ENCODE measurements at places on chromosomes 1 and 21.
A peak's percentile ranks its signal among the peaks of the same experiment; 100 is the strongest.

DNA sequence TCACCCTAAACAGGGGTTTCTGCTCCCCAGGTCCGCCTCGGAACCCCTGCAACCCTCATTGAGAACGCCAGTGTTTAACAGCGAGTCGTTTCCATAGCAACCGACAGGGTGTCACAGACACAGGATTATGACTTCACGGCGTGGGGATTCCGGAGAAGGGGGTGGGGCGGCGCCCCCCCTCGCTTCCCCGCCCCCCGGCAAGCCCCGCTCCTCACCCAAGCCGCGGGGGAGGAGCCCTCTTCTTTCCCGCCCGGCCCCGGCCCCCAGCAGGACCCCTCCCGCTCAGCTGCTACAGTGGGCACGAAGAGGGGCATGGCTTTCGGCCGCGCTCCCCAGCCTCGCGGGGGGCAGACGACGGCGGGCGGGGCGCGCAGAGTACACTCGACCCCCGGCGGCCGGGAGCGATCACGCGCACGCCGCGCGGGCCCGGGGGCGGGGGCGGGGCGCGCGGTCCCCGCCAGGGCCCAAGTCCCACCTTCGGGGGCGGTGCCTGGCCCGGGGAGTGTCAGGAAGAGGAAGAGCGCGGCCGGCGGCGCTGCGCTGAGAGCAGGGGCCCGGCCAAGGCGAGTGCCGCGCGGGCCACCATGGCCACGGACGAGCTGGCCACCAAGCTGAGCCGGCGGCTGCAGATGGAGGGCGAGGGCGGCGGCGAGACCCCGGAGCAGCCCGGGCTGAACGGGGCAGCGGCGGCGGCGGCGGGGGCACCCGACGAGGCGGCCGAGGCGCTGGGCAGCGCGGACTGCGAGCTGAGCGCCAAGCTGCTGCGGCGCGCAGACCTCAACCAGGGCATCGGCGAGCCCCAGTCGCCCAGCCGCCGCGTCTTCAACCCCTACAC is at the start of gene EFHD2:
EFHD2 (plus strand) TSS at position 501 of the 835 bp plus-strand sequence; CDS start at position 585, 84 bp downstream.
- DNase-seq: peak; percentile 74

GRCh38 chr1:215529571-215529970 is 37.5 kb upstream of the KCTD3 start:
- DNase-seq: no peak

DNA sequence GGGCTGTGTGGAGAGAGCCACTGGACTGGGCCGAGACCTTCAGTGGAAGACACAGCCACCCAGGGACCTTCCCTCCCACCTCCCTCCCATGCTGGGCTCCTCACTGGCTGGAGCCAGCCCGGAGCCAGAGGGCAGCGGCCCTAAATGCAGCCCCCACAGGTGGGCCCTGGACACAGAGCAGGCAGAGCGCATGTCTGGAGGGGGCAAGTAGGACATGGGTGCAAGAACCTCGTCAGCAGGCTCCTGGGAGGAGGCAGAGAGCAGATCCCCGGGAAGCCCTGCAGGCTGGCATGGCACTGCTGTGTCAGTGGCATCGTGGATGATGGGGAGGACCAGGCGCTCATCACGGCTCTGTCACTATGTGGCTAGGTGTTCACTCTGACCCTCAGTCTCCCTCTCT is 45.7 kb downstream of the DMRTB1 start:
- no peak for DNase-seq

DNA sequence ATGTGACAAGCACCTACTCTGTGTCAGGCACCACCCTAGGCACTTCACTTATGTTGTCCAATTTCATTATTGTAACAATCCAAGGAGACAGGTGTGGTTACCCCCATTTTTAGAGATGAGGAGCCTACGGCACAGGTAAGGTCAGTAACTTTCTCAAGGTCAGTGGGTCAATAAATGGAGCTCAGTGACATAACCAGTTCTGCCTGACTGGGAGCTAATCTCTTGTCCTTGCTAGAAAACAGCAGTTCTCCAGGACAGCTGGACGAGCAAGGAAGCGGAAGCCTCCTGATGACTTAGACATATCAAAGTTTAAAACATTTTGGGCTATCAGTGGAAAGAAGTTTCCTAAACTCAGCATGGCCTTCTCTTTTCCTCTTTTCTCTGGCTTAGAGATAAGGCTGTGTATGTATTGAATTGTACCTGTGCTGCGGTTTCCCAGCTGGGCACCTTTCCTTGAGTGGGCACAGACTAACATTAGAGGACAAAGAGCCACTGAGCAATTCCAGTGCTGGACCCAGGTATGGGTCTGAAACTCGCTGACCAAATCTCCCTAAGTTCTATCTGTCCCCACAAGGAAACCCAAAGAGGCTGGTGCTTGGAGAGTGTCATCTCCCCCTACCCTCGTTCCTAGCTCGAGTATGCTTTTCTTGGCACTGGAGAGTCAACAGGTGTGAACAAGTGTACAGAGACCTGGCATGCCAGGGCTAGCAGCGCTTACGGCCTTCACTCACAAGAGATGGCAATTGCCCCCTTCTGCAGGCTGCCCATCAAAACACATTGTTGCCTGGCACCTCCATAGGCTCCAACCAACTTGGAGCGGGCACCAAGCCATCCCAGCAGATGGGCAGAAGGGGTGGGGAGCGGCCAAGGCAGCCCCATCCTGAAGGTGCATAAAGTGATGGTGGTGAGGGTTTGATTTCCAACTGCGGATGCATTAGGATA is 456.1 kb upstream of the PROX1 start:
- no peak for DNase-seq

GRCh38 chr1:115330480-115331013 is 7.5 kb downstream of the NGF start:
- peak; percentile 69 for DNase-seq

DNA sequence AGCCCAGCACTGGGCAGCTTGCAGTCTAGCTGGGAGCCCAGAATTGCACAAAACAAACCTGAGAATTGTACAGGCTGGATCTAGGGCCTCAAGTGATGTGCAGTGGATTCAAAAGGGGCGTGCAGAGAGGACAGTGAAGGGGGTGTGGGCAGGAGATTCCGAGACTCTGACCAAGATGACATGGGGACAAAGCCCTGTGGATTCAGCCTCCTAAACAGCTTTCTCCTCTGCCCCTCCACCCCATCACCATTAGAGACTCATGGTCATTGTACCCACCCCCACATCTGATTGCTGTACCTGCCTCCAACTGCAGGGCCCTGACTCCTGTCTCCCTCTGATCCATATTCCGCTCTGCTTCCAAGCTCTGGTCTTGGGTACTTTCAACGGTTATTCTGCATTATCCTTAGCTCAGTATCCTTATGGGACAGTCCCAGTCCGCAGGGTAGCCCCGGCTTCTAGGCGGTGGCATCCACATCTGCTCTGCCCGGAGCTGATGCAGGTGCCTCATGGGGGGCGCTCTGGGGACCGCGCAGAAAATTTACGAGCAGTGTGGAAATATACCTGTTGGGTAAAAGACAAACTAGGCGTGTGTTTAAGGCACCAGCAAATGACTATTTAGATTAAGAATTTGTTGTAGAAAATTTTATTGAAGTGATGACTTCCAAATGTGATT is 1.7 kb upstream of the BMP8A start:
- no peak for DNase-seq

- DNase-seq: no peak
These were observed 234.6 kb downstream of the USP25 start for GRCh38 chr21:15964236-15964855.

DNA sequence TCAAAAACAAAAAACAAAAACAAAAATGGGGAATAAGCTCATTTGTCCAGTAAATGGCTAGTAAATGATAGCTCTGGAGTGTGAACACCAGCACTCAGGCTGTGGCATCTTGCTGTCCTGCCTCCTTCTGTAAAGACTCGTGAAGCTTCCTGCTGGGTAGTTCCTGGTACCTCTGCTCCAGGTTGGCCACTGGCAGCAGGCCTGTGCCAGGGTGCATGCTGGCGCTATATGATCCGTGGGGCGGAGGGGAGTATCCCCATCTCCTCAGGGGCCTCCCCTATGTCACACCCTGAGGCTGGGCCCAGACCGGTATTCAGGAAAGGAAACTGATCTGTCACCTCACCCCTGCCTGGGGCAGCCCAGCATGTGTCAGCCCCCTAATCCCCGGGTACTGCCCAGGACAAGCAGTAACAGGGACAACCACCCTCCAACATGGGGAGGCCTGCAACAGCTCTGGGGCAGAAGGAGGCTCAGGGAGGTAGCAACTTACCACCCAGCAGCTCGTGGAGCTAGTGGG is 14.1 kb downstream of the ALPL start:
- no peak for DNase-seq

DNA sequence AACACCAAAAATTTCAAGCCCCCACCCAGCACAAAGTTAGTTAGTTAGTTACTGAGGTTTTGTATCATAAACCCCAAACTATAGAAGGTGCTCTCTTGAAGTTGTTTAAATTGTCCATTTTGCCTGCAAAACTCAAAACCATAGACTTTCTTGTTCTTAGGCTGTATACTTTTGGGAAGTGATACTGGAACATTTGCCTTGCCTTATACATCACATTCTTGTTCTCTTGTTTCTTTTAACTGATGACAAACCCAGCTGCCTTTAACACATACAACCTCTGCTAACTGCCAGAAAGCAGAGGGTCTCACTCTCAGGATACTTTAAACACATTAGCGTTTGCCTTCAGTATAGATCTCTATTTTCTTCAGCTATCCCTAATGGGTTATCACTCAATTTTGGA is 570.5 kb downstream of the MRPL39 start:
- DNase-seq: no peak

DNA sequence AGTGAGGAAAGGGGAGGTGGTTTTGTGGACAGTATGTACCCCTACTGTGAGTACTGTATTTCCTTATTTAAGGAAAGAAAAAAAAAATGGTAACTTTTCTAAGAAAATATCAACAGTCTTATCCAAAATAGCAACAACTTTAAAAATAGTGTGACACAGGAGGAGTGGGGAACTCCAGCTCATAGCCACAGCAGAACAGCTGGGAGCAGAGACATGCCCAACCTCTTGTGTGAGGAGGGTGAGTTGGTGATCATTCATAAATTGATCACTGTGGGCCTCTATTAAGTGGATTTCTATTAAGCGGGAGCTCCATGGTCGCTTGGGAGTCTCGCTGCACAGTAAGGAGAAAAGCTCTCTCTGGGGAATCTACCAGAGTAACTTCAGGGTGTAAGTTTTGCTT is 158.8 kb upstream of the DUSP10 start:
- no peak for DNase-seq

DNA sequence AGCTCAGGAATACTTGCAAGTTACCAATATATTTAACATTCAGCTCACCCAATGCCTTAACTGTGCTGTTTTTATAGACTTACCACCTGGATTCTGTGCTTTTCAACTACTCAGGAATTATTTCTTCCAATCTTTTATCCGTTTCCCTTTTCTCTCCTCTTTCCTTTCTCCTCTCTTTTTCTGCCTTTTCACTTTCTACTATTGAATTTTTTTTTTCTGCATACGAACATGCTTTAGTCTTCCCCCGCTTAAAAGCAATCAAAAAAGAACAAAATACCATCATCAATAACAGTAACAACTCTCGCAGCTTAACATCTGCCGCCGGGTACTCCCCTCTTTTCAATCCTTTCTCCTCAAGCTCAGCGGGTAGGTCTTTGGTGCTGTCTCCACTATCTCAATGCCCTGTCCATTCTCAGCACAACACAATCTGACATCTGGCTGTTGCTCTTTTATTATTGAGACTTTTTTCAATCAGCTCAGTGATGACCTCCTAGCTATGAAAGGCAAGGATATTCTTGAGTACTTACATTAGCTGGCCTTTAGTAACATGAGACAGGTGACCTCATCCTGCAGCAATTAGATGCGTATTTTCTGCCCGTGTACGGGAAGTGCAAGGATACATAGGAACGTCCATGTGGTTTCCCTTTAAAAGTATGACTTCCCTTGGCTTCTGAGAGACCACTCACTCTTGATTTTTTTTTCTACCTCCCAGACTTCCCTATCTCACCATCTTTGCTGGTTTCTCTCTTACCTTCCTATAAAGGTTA is 40.2 kb upstream of the SIPA1L2 start:
- DNase-seq: no peak

- no peak for DNase-seq
These were observed 25.3 kb downstream of the PIK3C2B start for GRCh38 chr1:204469304-204469703.

GRCh38 chr1:10143961-10144485 is 66.3 kb upstream of the KIF1B start:
- no peak for DNase-seq

GRCh38 chr1:211370669-211371068 is 44.0 kb downstream of the TRAF5 start:
- DNase-seq: no peak

DNA sequence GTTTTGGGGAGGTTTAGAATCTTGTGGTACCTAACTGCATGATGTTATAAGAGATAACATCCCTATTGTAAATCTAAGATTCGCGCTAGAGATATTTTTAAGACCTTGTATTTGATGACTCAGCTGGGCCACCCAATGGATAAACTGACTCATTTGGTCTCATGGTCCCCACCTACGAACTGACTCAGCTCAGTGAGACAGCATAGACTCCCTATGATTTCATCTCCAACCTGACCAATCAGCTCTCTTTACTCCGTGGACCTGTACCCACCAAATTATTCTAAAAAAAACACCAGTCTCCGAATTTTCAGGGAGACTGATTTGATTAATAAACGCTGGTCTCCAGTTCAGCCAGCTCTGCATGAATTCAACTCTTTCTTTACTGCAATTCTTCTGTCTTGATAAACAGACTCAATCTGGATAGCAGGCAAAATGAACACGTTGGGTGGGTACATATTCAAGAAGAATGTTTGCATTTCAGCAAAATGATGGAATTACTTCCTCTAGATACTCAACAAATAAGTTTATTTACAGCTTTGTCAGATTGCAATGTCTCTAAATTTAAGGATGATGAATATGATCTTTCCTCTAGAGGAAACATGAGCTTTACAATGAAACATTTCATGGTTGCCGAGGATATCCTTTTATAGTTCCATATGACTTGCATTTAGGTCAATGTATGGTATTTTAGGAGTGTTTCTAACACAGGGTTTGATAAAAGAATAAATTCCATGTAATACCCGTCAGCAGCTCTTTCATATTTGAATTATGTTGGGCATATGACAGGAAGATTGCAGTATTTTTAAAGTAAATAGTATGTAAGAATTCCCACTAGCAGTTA is 516.6 kb upstream of the RGS18 start:
- peak; percentile 26 for DNase-seq

DNA sequence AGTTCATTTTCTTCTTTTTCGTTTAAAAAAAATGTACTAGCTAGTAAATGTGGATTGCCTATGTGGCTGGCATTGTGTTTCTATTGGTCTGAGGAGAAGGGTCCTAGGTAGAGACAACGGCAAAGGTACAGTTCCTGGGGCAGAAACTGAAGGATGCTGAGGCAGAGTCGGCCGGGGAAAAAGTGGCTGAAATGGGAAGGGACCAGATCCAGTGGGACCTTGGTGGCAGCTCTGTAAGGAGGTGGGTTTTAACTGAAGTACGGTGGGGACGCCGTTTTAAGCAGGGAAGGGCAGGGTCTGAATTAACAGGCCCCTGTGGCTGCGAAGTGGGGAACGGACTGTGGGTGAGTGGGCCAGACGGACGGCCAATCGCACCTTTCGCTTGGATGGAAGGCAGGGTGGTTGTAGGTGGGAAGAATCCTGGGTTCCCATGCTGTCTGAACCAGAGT is 420 bp upstream of the VPS13D start:
- DNase-seq: no peak

DNA sequence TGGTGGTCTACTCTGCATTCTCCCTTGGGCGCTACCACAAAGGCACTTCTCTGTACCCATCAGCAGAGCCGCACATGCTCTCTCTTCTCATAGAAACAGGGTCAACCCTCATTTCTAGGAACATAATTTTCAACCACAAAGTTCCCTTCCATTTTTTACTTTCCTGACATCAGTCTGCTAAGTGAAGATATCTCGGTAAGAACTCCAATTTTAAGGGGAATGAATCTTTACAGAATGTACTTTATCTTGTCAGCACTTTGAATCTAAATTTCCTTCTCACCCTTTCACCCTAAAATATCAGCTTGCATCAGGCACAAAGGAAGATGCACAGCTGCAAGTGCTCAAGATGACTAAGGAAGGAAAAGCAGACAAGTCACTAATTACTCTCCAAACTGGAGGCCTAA is 545.9 kb downstream of the SMYD3 start:
- DNase-seq: no peak

Data from fibroblast of pulmonary artery (primary cell).